Fibroblast of the conjunctiva (primary cell): ENCODE measurements at places on chromosomes 1 and 21.

DNA sequence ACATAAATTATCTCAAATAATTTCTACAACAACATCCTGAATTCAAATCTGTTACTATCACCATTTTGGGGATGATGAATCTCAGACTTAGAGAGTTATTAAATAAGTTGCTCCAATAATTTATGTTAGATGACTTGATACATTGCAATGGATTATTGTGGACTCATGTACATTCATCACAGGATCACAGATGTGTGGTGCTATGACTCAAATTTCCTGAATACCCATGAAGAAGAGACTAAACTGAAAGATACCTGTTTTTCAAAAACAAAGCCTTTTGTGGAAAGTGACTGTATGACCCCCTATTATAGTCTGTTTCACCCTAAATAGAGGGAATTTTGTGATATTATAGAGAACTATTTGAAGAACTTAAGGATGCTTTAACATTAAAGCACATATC is 315.0 kb downstream of the PLA2G4A start:
- DNase-seq = no peak

GRCh38 chr21:34844013-34844923 is 175.5 kb downstream of the CLIC6 start:
- DNase-seq = no peak

DNA sequence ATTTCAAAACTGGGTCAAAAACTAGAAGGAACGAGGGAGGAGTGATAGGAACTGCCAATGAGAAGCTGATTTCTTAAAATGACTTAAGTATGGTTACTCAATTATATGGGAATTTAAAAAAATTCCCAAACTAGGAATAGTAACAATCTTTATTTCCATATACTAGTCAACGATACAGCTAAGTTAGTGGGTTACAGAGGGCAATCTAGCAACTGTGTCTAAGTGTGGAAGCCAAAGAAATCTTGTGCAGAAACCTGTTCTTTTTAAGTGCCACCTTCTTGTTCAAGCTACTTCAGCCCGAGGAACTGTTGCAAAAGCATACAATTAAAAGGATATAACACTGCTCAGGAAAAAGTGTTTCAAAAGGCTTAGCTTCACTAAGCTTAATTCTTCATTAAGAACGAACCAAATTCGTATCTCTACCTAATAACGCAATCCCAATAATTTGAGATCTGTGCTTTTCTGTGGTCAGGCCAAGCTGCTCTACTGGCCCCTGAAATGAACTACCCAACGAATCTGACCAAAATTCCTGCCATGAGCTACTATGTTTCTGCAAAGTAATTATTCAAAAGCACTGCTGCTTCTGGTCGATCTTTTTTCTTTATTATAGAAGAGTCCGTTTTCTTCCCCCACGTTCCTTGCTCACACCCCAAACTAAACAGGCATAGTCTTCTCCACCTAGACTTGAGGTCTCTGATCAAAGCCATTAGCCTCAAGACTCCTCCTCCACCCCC is 1.8 kb downstream of the USP24 start:
- DNase-seq = no peak

- DNase-seq = no peak
Observed at GRCh38 chr1:212651521-212651920, 43.0 kb downstream of the ATF3 start.

- no peak for DNase-seq
Observed at GRCh38 chr1:205064301-205064700, 20.0 kb downstream of the TMEM81 start.

DNA sequence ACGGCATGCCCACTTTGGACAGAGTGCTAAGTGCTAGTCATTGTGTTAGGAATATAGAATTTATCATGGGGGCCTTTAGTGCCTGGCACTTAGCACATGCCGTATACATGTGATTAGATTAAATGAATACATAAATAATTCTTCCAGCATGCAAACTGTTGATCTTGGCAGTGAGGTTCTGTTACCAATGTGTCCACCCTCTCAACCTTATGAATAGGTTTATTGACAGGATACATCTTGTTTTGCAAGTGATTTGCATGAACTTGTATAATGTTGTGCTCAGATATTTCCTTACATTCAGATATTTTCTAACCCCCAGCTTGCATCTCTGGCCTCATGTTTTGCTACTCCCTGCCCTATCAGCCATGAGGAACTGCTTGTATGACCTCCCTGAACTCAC is 60.3 kb upstream of the ZNF648 start:
- no peak for DNase-seq

DNA sequence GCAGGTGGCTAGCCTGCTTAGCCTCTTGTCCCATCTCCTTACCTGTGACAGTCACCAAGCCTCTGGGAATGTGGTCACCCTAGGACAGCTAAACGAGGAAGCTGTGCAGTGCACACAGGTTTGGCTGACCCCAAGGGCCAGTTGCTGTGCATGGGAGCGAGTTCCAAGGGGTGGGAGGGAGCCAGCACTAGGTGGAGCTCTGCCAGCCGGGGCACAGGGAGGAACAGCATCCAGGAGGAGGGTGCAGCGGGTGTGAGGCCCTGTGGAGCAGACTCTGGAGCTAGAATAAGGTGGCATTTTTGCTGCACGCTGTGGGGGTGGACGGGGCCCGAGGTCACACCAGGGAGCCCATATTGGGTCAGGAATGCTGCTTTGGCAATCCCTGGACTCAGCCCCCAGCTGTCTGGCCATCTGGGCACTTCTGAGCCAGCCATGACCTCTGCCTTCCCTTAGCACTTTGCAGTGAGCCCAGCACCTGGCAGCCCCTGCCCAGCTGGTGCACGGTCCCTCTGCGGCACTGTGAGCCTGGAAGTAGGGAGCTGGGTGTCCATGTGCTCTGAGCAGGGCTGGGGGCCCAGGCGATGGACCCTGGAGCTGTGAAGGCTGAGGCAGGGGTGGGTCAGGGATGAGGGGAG is 8.7 kb downstream of the PDXK start:
- DNase-seq = no peak

GRCh38 chr1:106876384-106876783 is 180.1 kb upstream of the PRMT6 start:
- DNase-seq = no peak

GRCh38 chr1:179142889-179143299 is 61.0 kb downstream of the TOR3A start:
- DNase-seq = peak; percentile 94

- no peak for DNase-seq
Observed at GRCh38 chr1:182051938-182052337, 9.6 kb downstream of the ZNF648 start.

DNA sequence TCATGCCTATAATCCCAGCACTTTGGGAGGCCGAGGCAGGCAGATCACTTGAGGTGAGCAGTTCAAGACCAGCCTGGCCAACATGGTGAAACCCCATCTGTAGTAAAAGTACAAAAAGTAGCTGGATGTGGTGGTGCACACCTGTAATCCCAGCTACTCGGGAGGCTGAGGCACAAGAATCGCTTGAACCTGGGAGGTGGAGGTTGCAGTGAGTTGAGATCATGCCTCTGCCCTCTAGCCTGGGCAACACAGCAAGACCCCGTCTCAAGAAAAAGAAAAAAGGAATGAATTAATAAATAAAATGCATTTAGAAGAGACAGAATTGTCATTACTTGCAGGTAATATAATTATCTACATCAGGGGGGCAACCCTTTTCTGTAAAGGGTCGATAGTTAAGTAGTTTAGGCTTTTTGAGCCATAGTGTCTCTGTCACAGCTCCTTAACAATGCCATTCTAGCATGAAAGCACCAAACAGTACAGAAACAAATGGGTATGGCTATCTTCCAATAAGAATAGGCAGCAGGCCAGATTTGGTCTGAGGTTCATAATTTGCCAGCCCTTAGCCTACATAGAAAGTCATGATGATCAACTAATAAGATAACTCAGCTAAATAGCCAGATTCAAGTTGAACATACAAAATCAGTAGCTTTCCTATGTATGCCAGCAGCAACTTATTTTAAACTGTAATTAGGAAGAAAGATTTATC is 56.8 kb downstream of the RPRD2 start:
- DNase-seq = peak; percentile 20

GRCh38 chr1:175209493-175209921 is 16.9 kb upstream of the KIAA0040 start:
- DNase-seq = no peak

- DNase-seq = no peak
Observed at GRCh38 chr1:169261884-169262283, 105.7 kb downstream of the NME7 start.

- DNase-seq = no peak
Observed at GRCh38 chr1:44254392-44254910, 41.2 kb downstream of the DMAP1 start.

DNA sequence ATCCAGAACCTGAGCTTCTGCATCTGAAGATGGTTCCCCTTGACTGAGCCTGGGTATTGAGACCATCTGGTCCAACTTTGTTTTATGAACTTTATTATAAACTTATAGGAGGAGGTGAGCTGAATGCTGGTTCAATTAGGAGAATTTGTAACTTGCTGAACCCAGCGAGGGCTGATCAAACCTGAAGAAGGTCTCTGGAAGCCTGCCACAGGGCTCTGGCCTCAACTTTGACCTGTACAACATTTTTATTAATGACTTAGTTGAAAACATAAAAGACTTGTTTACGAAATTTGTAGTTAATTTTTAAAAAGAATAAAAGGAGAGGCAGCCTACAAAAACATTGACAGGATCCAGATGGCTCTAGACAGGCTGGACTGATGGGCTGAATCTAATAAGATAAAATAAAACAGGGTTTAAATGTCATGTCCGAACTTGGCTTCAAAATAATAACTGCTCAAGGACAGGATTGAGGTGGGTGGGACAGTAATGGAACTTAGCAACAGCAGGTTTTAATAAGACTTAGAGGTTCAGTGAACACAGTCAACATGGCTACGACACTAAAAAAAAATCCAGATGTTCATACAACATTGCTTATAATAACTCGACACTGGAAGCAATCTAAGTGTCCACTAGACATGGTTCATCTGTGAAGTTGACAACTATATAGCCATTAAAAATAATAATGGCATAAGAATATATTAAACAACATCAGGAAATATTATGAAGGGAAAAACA is 53.4 kb upstream of the GJB5 start:
- no peak for DNase-seq

- no peak for DNase-seq
Observed at GRCh38 chr1:110233861-110234260, 23.7 kb downstream of the KCNC4 start.

DNA sequence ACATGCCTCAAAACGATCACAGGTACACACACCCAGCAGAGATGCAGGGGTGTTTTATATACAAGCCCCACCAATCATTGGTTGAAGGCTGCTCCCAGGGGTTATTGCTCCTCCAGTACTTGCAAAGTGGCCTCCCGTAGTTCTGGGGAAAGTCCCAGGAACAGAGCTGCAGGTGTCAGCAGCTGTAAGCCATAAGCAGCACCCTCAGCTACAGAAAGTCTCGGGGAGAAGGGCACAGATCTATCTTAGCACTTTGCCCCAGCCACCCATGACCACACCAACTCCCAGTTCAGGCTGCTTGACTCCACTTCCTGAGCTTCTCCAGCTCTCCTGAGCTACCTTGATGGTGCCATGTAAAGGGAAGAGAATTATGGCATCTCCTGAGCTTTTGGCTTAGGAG is 222.7 kb upstream of the GJB5 start:
- DNase-seq = no peak

- DNase-seq = no peak
Observed at GRCh38 chr1:75172556-75172955, 38.4 kb downstream of the LHX8 start.

DNA sequence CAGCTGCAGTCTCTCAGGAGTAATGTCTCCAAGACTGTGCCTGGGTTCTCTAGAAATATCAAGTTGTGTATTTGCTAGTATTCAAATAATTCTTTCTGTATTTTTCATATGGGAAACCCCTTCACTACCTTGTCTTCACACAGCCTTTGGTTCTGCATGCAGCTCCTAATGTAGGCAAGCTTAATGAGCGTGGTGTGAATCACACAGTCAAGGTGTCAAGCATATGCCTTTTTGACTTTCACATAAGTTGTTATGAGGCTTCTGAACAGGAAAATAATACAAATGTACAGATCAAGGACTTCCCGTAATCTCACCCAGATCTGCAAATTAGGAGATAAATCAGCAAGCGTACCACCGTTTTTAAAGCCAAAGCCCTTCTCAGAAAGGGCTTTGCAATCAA is at the start of gene FCRL3:
Gene FCRL3, minus strand, starts transcription at position 38 of the 400 bp plus-strand sequence. CDS start 280 bp downstream, outside the sequence.
- no peak for DNase-seq

GRCh38 chr1:86822459-86822858 is 91.5 kb downstream of the SELENOF start:
- DNase-seq = no peak

- DNase-seq = no peak
Observed at GRCh38 chr1:225848030-225848955, 33.9 kb downstream of the TMEM63A start.

- DNase-seq = no peak
Observed at GRCh38 chr1:113519556-113519955, 129.2 kb downstream of the MAGI3 start.

GRCh38 chr1:229661022-229661877 is 35.2 kb downstream of the URB2 start:
- DNase-seq = peak; percentile 51

GRCh38 chr1:211986628-211987254 is 48.6 kb downstream of the INTS7 start:
- DNase-seq = no peak

GRCh38 chr1:36384542-36385409 is 948 bp downstream of the STK40 start:
- DNase-seq = no peak

DNA sequence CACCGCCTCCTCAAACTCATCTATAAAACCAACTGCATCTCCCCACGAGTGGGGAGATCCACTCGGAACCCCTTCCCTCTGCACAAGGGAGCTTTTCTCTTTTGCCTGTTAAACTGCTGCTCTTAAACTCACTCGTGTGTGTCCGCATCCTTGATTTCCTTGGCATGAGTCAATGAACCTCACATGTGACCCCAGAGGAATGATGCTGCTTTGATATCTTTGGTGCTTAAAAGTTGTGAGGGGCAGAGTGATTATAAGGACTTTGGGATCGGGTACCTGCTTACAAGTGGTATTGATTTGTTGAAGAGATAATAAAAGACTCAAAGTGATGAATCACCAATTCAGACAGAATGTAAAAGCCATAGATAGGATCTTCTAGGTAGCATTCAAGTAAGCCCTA is 125.3 kb downstream of the GREM2 start:
- no peak for DNase-seq
